ENCODE measurements at places on chromosomes 11 and 22.

- DNase-seq: no peak
Measured at GRCh38 chr11:130865091-130865773, 51.0 kb downstream of the SNX19 start.

- DNase-seq: no peak
Measured at GRCh38 chr11:72781063-72781312, 12.9 kb downstream of the STARD10 start.

- no peak for DNase-seq
Measured at GRCh38 chr11:116871248-116871647, 33.8 kb upstream of the APOA1 start.

DNA sequence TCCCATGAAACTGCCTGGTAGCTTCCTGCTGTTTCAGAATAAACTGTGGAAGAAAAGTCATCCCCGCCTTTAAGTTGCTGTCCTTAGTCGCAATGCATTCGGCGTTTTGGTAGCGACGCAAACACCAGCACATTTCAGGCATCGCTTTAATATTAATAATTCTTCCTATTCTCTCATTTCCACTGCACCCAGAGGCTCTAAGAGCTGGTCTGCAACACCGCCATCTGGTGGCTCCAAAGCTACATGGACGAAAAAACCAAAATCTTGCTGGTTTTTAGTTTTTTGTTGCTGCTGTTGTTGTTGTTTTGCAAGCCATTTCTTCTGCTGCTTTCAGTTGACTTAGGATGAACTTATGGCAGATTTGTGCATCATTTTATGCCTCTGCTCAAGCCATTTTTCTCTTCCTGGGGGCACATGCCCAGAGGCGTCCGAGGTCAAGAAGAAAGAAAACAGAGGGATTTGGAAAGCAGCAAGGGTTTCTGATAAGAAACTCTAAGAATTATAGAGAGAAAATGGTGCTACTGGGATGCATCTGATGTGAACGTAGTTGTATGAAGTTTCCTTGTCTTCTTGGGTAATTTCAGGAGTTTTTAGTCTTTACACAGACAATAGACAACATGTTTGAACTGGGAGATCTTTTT lies 345.4 kb upstream of the KIRREL3 start:
- no peak for DNase-seq
